ENCODE measurements at places on chromosomes 7 and 10. TPM values are rescaled to one million over a fixed set of nuclear protein-coding genes. Genes with fewer than 3 reads are reported as not detected.

Gene OR2A42
- not detected for total RNA-seq

Gene HOXA9
- 62.2 TPM for total RNA-seq

Gene CTBP2
- total RNA-seq = 82.7 TPM

Gene PIK3AP1
- 0.43 TPM for total RNA-seq

Gene GIMAP7
- total RNA-seq = not detected

Gene PNLIP
- total RNA-seq = not detected

Gene OPALIN
- not detected for total RNA-seq

Gene NKX2-3
- total RNA-seq = 2.5 TPM

Gene SLC16A12
- total RNA-seq = 2.6 TPM

Gene ORC5
- total RNA-seq = 90.7 TPM

Gene AUTS2
- total RNA-seq = 2.3 TPM

Gene SPDYE9
- total RNA-seq = not detected

Gene COL28A1
- 0.84 TPM for total RNA-seq

Gene HOXA1
- total RNA-seq = 3.9 TPM

Gene CPXM2
- total RNA-seq = not detected

Gene TMEM178B
- 15.9 TPM for total RNA-seq

Gene TYSND1
- 34.1 TPM for total RNA-seq

Gene PRPS1L1
- not detected for total RNA-seq

Gene PAPSS2
- 77.9 TPM for total RNA-seq

Data from Caki2 (cell line).